ENCODE measurements at places on chromosomes 1 and 21. TPM values are rescaled to one million over a fixed set of nuclear protein-coding genes. Genes with fewer than 3 reads are reported as not detected.

ADORA1 gene
- not detected for total RNA-seq

OR6K3 gene
- total RNA-seq: not detected

NDUFS2 gene
- 111 TPM for total RNA-seq

UBL4B gene
- not detected for total RNA-seq

ACTA1 gene
- not detected for total RNA-seq

FCGR2B gene
- total RNA-seq: not detected

FCRL2 gene
- total RNA-seq: not detected
